ENCODE measurements at places on chromosomes 3 and 15. TPM values are rescaled to one million over a fixed set of nuclear protein-coding genes. Genes with fewer than 3 reads are reported as not detected.

Gene EPHB1
- 0.56 TPM for total RNA-seq

Gene DUOXA2
- not detected for total RNA-seq

Gene SLC15A2
- 0.19 TPM for total RNA-seq

Gene RASL12
- 1.1 TPM for total RNA-seq

Gene ADAMTS17
- total RNA-seq = 0.28 TPM

Gene HERC2
- 41.6 TPM for total RNA-seq

Gene LRRC49
- total RNA-seq = 12.4 TPM

Gene TMEM158
- total RNA-seq = 40.3 TPM

Gene QTRT2
- total RNA-seq = 13.2 TPM

Gene SV2B
- not detected for total RNA-seq

Gene ANO10
- total RNA-seq = 43.3 TPM

Gene PLA2G4D
- under 0.01 TPM for total RNA-seq

Gene KLHL6
- under 0.01 TPM for total RNA-seq

Gene TMEM207
- total RNA-seq = not detected

Gene GPR62
- not detected for total RNA-seq

Gene CHRNA5
- total RNA-seq = 0.56 TPM

Gene SPATA12
- not detected for total RNA-seq

Gene KLHL40
- not detected for total RNA-seq

Gene CLEC3B
- 23.7 TPM for total RNA-seq

Gene TRH
- under 0.01 TPM for total RNA-seq

Gene SLC28A1
- under 0.01 TPM for total RNA-seq

Gene TWF2
- 60.3 TPM for total RNA-seq

Gene AHSG
- total RNA-seq = not detected

Gene SPTBN5
- 0.38 TPM for total RNA-seq

Gene CCR3
- not detected for total RNA-seq

Gene TRPM1
- not detected for total RNA-seq

Gene ENTPD3
- 0.28 TPM for total RNA-seq

Gene CCDC33
- not detected for total RNA-seq

Gene TNFAIP8L3
- total RNA-seq = 17.8 TPM

Gene PLXNA1
- 40.6 TPM for total RNA-seq

Gene APBA2
- total RNA-seq = 12.1 TPM

Gene KNL1
- total RNA-seq = 2.5 TPM

Gene SLCO3A1
- total RNA-seq = 3.5 TPM
